Stimulated activated CD4-positive, alpha-beta T cell treated with anti-CD3 and anti-CD28 coated beads, Interleukin-12 subunit alpha, Interleukin-12 subunit beta, amount 100 ng/mL, for 48 hours (primary cell): ENCODE measurements at places on chromosomes 13 and 19.

DNA sequence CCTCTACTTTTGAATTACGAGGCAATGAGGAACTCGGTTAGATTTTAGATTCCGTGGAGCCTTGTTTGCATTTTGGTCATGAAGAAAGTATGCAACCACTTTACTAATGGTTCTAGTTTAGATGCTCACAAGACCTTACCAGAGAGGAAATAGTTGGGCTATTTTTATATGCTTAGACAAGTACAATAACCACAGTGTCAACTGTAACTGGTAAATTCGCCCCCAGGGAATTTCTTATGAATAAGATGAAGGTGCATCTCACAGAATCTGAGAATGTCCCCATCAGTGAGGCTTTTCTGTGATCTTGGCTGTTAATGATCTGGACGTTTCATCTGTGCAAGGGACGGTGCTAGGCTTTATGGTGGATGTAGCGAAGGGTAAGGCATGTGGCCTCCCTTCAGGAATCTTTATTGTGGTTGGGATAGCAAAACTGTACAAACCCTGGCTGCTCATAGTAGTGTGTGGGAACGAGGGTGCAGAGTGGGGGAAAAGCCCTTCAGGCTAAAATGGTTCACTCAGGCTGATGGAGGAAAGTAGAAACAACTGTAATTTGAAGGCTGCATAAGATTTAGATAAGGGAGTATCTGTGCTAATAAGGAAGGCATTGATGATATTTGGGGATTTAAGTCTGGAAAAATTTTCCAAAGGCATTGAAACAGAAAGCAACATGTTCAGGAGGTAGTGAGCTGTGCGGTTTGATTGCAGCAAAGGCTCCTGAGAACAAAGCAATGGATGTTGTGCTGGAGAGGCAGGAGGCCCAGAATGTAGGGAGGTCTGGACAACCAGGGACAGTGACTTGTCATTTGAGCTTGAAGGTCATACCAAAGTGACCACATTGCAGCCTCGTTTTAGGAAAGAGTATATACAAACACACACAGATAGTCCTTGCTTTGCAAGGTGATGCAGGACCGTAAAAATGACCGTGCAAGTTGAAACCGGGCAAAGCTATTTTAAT, 28.4 kb downstream of the UBAC2 start:
- DNase-seq, result no peak

DNA sequence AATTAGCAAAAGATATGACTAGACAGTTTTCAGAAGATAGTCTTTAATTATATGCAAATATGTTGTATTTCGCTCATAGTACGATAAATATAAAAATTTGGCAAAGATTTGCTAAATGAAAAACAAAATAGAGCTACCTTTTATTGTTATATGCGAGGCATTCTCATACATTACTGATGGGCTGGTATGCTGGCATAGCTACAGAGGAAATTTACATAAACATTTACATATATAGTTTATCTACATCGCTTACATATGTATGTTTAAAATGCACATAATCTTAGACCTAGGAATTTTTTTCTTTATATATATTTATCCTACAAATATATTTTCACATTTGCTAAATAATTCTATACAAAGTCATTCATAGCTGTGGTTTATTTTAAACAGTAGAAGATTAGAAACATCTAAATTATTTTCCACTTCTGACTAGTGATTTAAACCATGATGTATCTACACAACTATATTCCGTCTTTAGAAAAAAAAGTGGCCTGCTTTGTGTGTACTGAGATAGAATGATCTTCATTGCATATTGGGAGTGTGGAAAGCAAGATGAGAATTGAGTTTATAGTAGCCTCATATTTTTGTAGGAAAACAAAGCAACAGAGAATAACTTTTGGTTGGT, 1345.0 kb upstream of the SLC10A2 start:
- DNase-seq, result no peak

- DNase-seq, result no peak
Measured at GRCh38 chr13:114152285-114152645, 19.8 kb upstream of the RASA3 start.

DNA sequence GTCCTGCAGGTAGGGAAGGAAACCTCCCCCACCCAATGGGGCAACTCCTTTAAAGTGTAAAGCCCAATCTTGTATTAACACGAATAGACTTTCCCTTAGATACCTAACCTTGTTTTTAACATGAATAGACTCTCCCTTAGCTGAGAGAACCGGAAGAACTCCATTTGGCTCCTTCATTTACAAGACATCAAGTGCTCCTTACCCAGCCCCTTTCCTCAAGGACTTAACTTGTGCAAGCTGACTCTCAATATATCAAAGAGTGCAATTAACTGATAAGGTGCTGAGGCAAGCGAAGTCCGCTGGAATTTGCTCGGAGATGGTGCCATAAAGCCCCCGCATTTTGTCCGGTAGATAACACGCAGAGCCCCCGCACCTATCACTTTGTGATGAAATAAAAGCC, 9.9 kb upstream of the ZNF90 start:
- DNase-seq, result no peak

- DNase-seq, result no peak
Measured at GRCh38 chr13:99777873-99778272, 193.7 kb downstream of the ZIC5 start.

DNA sequence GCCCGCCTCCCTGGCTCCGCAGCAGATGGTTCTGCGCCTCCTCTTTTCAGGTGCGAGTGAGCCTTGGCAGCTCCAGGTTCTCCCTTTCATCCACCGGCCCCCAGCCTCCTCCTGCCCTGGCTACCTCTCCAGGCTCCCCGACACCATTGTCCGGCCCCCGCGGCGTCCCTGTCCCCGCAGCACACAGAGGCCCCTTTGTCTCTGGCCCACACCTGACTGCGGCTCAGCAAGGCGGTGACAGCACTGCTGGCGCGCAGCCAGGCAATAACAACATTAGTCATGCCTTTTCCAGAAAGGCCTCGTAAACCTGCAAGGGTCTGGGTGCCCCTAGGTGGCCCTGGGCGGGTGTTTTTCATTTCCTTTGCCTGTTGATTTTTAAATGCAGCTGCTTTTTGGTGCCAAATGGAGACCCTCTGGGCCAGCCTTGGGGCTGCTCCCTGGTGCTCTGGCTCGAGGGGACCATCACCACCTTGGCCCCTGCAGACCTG, 73.2 kb upstream of the MEDAG start:
- DNase-seq, result no peak

DNA sequence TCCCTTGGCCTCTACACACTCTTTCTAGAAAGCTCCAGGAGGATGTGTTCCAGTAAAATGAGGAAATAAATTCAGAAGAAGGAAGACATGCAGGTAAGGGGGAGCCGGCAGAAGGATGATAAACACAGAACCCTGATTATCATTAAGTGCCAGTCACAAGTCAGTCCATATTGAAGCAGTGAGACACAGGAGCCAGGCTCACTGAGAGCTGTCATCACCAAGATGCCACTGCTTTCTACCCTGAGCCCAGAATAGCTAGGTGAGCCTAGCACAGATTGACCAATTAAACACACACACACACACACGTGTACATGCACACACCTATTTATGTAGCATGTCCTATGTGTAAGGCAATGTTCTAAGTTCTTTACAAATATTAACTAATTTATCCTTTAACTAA, 211.4 kb upstream of the IPO5 start:
- DNase-seq, result no peak

GRCh38 chr19:54207676-54207982, 7.0 kb downstream of the RPS9 start:
- no peak for DNase-seq

GRCh38 chr13:34358811-34359513, 541.0 kb downstream of the RFC3 start:
- no peak for DNase-seq
